ENCODE measurements at places on chromosomes 11 and 22.

- DNase-seq = no peak
These were observed 12.7 kb upstream of the MIEF1 start for GRCh38 chr22:39489094-39490068.

DNA sequence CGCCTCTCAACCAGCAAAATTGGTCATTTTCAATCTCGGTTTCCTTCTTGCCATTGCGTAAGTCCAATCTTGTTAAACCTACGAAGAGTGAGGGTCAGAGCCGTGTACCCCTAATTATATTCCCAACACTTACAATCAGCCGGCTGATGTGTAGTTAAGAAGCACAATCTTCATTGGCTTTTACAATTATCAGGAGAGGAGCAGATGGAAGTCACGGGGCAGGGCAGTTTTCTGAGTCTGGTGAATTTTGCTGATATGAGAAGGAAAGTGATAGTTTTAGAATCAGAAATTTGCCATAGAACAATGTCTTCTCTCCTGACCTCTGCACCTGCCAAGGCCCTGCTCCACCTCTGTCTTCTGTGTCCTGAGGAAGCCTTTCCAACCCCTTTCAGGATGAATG, 35.0 kb upstream of the ATXN10 start:
- DNase-seq = no peak

DNA sequence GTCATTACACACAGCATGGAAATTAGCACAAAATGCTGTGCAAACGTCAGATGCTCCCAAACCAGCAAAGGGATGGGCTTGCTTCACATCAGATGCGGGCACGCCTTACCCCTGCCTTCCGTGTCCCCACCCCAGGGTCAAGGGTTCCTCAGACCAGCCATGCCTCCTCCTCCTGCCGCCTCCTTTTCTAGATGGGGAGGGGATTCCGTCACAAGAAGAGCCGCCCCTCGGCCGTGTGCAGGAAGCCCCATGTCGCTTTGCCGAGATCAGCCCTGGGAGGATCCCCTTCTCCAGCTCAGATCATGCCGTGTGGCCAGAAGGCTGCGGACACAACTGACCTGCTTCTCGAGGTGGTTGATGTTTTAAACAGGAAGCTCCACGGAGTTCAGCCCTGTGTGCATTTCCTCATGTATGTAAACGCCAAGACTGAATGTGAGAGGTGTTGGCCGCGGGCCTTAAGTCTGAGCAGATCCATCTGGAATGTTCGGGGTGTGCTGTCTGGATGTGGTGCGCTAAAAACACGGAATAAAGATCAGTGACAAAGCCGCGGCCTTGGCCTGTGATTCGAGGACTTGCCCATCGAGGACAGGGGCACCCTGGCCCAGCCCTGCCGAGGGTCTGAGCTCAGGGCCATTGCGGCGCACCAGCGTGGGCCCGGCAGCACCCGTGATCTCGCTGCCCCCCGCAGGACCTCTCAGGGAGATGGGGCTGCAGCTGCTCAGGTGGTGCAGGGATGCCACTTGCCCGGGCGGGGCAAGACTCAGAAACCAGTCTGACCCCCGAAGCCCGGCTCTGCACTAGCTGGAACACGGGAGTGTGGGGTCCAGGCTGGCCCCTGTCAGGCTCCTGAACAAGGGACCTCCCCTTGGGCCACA, 412.9 kb downstream of the TBC1D22A start:
- no peak for DNase-seq

DNA sequence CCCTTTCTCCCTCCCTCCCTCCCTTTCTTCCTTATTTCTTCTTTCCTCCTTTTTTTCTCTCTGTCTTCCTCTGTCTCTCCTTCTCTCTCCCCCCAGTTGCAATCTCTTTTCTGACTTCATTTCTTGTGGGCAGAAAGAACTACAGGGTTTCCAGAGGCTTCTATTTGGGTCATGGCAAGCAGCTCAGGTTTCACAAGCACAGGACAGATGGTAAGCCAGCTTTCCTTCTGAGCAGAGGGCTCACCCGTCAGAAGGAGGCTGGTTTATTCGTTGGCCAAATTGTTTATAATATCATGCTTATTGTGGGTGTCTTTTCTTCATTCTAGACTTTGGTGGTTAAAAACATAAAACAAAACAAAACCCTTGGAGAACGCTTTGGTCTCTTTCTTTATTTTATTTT, 58.9 kb upstream of the CLMP start:
- no peak for DNase-seq

DNA sequence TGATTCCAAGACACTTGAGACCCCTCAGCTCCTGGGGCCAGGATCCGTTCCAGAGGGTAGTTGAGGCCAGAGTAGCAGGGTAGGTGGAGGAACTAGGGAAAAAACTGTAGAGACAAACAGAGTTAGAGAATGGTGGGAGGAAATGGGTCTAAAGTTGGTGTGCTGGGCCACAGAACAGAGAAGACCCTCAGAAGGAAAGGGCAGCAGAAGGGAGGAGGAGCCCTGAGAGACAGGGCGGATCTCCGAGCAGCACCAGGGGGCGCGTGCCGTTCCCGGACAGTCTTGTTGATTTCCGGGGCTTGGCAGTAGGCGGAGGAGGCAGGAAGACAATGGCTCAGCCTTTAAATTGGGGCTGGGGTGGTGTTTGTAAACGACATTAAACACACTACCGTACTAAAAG, 2.4 kb upstream of the CECR2 start:
- DNase-seq = no peak

- no peak for DNase-seq
These were observed 4.2 kb upstream of the TFIP11 start for GRCh38 chr22:26516503-26516902.

DNA sequence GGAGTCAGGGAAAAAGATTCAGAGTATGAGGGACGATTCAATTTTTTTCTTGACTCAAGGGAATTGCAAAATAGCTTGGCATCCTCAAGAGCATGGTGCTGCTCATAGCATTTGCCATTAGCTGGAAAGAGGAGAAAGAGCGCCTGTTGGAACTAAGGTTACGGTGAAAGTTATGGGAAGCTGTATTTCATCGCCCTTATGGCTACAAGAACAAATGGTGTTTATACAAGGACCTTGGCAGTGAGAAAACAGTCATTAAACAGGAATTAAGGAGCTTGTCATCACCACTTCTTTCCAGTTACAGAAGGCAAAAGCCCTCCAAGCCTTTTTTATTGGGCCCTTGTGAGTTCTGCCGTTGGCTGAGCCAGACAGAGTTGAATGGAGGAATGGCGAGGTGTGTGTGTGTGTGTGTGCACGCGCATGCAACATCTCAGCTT, 74.2 kb downstream of the ALX4 start:
- DNase-seq = no peak

- peak; percentile 57 for DNase-seq
These were observed 49.3 kb downstream of the CABIN1 start for GRCh38 chr22:24060375-24060788.

- no peak for DNase-seq
These were observed 36.7 kb downstream of the MARK2 start for GRCh38 chr11:63875506-63876065.

DNA sequence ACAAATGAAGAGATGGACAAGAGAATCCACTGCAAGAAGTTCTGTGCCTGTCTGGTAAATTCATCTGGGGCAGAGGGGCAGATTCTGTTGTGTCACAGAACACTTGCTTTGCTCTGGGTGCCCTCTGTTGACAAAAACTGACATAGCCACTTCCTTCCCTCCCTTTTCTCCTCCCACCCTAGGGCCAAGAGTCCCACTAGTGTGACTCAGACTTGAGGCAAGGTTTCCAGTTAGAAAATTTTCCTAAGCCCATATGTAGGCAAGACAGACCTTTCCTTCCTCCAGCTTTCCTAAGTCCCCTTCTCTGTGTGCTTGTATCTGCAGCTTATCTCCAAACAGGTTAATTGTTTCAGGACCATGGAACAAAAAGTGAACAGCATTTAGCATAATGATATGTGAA, 106.8 kb downstream of the RBFOX2 start:
- DNase-seq = peak; percentile 52

DNA sequence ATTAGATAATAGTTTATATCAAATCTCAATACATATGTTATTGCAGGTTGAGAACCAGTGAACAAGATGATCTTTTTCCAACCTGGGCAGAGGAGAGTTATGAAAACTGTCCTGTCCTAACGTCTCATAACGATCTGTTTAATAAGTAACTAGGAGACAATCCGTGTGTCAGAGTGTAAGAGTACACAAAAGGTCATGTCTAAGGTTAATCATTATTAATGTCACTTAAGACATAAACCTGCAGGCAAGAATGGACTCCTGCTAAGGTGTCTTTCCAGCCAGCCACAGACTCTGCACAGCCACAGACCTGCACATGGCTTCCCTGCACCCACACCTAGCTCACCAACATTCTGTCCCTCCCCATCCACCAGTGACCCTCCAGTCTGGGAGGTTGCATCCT, 10.1 kb downstream of the SLC5A4 start:
- DNase-seq = no peak

- no peak for DNase-seq
These were observed 32.9 kb downstream of the MSANTD4 start for GRCh38 chr11:105989124-105989523.

DNA sequence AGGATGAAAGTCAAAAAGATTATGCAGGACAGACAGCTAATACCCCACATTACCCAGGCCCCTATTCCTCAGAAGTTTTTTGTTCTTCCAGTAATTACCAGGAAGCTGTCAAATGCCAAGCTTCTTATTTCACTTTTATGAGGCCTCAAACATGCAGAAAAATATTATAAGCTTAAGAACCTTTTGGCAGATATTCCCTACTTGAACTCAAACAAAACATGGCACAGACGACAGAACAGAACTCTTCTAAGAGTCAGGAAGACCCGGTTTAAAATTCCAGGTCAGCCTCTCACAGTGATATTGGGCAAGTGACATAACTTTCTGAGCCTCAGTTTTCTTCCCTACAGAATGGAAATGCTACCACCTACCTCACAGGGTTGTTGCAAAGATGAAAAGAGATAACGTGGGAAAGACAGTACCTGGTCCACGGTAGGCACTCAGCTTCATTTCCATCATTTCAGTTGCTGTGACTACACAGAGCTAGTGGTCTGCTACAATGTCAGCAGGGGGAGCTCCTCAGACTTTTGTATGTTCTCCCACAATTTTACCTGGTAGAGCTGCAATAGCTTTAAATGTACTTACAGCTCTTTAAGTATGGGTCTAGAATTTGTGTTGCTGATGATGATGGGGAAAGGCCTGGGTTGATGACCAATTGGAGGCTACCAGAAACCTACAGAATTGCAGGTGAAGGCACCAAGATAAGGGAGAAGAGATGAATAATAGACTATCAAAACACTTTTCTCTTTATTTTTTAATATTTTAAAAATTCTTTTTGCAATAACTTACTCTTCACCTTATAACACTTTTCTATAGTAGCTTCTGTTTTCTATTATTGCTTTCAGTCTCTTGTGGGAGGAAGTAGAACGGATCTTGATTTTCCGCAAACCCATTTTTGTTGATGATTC, 98.3 kb upstream of the CHRM4 start:
- DNase-seq = peak; percentile 0

DNA sequence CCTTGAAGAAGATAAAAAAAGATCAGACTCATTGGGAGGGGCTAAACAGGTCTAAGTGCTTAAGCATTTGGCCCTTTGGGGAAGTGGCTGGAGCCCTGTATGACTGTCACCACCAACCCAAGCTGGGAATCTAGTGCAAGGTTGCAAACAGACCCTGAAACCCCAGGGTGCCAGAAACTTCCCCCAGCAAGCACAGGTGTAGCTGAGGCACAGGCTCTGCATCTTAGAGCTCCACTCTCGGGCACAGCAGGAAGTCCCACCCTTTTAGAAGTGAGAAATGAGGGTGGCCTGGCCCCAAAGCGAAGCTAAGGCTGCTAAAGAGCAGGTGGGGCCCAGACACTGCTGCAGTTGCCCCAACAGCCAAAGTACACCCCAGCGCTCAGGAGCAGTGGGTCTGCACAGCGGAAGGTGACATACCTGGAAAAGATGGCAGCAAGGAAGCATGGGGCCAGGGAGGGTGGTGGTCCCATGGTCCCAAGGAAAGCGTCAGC, 5.8 kb upstream of the KDM2A start:
- DNase-seq = no peak

DNA sequence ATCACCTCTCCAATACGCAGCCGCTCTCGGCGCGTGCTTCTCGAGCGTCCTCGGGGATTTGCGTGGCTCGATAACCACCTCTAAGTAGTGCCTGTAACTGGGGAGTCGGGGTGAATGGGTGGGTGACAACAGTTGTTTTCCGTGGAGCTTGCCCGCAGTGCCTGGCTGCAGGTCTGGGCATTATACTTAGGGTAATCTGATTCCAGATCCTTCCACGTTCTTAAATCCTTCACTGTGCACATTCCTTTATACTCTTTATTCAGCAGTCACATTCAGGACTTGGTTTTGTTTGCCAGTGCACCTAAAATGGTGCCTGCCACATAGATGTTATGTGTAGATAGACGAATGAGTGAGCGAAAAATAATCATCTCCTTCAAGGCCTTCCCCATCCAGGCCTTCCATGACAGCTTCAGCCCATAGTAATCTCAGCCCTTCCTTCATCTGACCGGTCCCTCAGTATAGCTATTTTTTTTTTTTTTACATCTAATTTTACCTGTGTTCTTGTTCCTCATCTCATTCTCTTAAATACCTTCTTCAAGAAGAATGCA, 602 bp downstream of the NAT10 start:
- DNase-seq = no peak

- no peak for DNase-seq
These were observed 460.1 kb downstream of the DLG2 start for GRCh38 chr11:85167038-85167437.

DNA sequence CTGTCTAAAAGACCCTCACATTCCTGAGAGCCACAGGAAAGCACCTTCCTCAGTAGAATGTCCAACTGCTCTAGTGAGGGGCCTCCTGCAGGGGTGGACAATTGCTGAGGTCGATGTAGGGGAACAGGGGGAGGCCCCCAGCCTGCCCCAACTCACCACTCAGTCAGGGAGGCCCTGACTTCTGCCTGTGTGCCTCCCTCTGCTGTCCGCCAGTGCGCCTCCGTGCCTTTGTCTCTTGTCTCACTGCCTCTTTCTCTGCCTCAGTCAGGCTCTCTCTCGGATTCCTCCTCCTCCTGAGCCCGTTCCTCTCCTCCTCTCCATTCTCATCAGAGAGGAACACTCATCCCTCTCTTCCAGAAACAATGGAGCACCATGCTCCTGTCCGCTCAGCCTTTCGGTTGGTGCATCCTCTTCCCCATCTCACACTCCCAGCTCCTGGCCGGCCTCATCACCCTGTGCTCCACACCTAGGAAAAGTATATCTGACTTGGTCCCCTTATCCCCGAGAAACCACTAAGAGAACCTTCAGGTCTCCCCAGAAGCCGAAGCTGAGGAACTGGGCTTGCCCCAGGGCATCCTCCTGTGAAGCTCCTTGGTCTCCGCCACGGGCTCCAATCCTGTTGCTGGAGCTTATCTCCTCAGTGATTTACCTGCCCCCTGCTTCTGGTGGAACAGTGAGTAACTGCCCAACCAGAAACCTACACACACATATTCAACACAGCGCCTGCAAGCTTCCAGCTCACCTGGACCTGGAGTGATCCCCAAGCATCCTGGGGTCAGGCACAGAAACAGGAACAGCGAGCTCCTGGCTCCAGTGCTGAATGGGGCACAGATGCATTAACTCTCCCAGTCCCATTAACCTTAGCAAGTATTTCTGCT, 2.3 kb downstream of the B3GAT1 start:
- no peak for DNase-seq

GRCh38 chr22:40070701-40071100, 75.9 kb downstream of the FAM83F start:
- DNase-seq = no peak
